ENCODE measurements at places on chromosomes 1 and 21. TPM values are rescaled to one million over a fixed set of nuclear protein-coding genes. Genes with fewer than 3 reads are reported as not detected.

DNA sequence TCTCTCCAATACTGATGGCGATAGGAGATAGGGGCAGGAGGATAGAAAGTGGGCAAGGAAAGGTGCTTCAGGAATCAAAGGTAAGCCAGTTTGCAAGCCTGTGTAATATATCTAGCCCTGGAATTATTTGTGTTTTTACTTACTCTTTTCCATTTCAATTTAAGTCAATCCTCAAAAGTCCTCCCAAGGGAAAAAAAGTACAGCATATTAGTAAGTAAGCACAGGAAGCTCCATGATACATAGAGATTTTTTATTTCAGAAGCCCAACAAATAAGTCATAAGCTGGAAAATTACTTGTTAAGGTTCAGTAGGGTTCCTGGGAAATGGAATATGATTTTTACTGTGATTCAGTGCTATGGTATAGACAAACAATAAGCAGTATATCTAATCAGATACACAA lies 337.7 kb upstream of the DUSP10 start:
- DNase-seq = no peak

Gene SPSB1
- 16.7 TPM for total RNA-seq

Gene SEC16B
- total RNA-seq = 4.3 TPM

DNA sequence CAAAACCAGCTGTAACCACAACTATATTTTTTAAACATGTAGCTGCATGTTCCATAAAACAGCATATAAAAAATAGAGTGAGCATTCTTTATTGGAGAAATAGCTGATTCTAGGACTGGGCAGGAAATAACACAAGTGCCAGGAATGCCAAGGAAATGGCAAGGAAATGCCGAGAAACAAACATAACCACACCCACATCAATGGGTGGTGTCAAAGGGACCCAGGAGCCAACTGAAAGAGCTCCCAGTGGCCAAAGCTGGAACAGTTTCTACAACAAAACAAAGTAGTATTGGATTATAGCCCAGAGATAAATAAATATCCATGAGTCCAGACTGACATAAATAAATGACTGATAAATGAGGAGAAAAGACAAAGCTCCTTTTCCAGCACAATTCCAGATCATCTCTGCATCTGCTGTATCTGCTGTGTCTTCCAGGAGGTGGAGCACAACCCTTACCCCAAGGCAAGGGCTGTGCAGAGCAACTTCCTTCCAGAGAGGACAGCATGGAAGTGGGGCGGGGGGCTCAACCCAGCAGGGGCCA lies 28.1 kb downstream of the ADARB1 start:
- no peak for DNase-seq

DNA sequence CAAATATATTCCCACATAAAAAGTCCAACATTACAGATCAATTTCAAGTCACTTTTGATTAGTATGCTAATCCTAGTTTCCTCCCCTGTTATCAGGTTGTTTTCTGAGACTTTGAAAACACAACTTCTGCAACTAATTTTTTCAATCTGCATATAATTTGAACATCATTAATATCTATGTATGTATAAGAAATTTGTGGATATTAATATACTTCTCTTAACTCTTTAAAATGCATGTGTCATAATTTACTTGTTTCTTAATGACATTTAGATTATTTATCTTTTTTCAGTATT lies 48.6 kb downstream of the EXO1 start:
- DNase-seq = no peak

Gene A3GALT2
- total RNA-seq = not detected

- peak; percentile 54 for DNase-seq
Measured at GRCh38 chr1:244388961-244389360, 62.7 kb downstream of the ADSS2 start.

Gene HSPB7
- 0.56 TPM for total RNA-seq

Gene CDK11B
- 8.2 TPM for total RNA-seq

- no peak for DNase-seq
Measured at GRCh38 chr1:7040969-7041695, 255.9 kb downstream of the CAMTA1 start.

All from IMR-90 (cell line).